ENCODE measurements at places on chromosomes 11 and 22.

GRCh38 chr11:61488651-61489291 lies 19.8 kb upstream of the LRRC10B start:
- DNase-seq = no peak

DNA sequence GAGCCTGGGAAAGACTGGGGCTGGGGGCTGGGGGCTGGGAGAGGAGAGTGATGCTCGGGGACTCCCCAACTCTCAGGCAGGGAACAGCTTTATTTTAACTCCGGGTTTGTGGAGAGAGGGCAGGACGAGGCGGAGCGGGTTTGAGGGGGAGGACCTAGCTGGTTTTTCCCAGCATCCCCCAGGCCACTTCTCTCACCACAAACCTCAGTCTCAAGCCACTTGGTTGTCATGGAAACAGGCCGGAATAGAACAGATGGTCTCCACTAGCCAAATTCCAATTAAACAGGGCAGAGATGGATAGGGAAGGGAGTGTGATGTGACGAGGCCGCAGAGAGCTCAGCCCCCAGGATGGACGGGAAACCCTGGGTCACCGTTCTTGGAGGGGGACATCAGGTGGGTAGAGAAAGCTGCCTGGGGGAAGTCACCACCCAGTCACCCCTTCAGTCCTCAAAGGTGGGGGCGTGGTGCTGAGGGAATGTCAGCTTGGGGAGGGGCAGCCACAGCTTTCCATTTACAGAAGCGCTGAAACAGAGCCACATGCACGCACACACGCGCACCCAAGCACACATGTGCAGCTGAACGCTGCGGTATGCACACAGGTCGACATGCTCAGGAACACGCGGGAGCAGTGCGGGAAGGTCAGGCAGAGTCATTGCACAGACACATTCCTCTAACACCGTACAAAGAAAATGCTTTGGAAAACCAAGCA lies 19.2 kb downstream of the NECTIN1 start:
- DNase-seq = no peak

- no peak for DNase-seq
Observed at GRCh38 chr11:77374108-77374507, 72.6 kb upstream of the GDPD4 start.

- DNase-seq = no peak
Observed at GRCh38 chr11:110289472-110289871, 6.9 kb downstream of the RDX start.

GRCh38 chr11:3357994-3358676 lies 20.8 kb downstream of the ZNF195 start:
- no peak for DNase-seq

- no peak for DNase-seq
Observed at GRCh38 chr22:33757802-33758483, 162.3 kb downstream of the LARGE1 start.

- DNase-seq = no peak
Observed at GRCh38 chr11:94954753-94955152, 18.6 kb downstream of the CWC15 start.
